Activated T-helper 1 cell treated with anti-CD3 and anti-CD28 coated beads, Interleukin-2, amount 50 U/mL, for 16 hours (primary cell): ENCODE measurements at places on chromosomes 2 and 18.

DNA sequence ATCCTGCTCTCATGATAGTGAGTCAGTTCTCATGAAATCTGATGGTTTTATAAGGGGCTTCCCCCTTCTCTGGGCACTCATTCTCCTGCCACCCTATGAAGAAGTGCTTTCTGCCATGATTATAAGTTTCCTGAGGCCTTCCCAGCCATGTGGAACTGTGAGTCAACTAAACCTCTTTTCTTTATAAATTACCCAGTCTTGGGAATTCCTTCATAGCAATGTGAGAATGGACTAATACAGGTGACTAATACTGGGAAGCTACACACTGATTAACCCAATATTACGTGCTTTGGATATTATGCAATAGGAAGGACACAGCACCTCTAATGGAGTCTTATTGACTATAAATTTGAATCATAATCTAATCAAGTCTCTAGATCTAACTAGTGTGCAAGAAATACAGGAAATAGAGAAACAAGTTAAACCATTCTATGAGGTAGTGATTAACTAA is 107.2 kb upstream of the ETAA1 start:
- no peak for DNase-seq

DNA sequence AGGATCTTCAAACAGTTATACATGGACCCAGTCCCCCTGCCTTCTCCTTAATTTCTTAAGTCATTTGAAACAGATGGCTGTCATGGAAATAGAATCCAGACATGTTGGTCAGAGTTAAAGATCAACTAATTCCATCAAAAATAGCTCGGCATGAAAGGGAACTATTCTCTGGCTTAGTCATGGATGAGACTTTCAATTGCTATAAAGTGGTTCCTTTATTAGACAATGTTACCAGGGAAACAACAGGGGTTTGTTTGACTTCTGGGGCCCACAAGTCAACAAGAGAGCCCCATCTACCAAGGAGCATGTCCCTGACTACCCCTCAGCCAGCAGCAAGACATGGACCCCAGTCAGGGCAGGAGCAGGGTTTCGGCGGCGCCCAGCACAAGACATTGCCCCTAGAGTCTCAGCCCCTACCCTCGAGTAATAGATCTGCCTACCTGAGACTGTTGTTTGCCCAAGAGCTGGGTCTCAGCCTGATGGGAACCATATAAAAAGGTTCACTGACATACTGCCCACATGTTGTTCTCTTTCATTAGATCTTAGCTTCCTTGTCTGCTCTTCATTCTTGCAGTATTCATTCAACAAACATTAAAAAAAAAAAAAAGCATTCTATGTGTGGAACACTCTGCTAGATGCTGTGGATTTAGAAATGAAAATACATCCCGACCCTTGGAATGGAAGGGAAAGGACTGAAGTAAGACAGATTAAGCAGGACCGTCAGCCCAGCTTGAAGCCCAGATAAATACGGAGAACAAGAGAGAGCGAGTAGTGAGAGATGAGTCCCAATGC is 4.6 kb downstream of the TTR start:
- no peak for DNase-seq

DNA sequence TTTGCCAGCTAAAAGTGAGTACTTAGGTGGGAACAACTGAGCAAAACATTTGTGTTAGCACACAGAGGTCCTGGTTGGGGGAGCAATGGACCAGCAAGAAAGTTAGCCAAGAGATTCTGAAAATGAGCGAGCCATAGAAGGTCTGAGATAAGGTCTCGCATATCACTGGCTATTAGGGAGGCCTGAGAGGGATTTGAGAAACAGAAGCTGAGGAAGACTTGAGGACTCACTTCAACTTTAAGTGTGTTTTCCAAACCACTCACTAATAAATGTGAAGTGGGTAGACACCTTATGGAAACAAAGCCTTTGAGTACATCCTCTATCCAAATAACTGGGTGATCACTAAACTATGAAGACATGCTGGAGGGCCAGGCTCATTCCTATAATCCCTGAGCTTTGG is 958.5 kb downstream of the DPP10 start:
- no peak for DNase-seq

GRCh38 chr18:49030692-49031443 is 80.1 kb upstream of the SMAD7 start:
- DNase-seq = no peak

DNA sequence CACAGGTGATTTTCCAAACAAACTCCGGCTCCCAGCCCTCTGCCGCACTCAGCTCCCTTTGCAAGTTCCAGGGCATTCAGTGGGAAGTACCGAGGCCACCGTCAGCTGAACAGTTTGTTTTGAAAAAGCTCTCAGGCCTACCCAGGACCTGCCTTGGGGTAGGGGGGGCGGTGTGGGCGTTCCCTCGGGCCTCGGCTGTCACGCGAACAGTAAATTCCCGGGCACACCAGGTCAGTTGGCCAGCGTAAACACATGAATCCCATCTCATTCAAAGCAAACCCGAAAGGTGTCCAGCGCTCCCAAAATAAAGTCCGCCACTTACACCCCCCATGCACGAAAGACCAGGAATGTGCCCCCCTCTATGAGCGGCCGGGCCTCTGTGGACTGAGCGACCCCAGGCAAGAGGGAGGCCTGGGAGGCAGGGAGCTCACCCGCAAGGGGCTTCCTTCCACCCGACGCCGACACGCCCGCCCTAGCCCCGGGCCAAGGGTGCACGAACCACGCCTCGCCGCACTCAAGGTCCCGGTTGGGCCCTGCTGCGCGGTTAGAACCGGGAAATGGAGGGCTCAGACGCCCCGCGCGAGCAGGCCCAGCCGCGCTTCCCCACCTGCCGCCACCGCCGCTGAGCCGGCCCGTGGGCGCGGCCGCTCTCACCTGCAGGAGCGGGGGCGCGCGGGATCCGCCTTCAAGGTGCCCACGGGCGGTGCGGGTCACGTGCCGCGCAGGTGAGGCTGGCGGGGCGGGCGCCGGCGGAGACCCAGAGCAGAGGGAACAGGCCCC is at the start of gene WDSUB1:
WDSUB1 (minus strand) TSS at position 775 of the 780 bp plus-strand sequence. CDS start 3,634 bp downstream, outside the sequence.
- peak; percentile 6 for DNase-seq

DNA sequence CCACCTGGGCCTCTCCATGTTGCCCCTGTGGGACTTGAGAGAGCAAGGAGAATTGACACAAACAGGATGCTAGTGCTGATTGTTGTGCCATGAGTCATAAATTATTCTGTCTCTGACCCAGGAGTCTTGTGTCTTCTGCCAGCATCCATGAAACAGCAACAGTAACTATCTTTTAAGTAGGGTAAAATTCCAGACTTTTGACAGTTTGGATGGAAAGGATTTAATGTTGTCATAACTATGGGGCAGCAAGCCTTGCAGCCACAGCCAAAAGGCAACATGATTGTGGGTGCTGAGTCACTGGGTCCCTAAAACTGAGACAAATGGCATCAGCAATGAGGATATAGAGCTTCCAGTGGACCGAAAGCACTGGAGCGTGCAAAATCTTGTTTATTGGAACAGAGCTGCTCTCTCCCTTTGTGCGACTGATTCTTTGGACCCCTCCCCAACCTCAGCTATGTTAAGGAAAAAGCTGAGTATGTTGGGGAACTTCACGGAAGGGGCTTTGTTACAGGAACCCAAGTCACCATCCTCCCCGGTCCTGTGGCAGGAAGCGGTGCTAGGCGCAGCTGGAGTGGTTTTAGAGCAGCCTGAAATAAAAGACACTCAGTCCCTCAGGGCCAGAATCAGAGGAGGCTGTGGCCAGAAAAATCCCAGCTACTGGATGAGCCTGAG is 9.6 kb upstream of the ITPRIPL1 start:
- DNase-seq = no peak

GRCh38 chr18:48036641-48037421 is 106.4 kb upstream of the SMAD2 start:
- no peak for DNase-seq
